ENCODE measurements at places on chromosomes 4 and X.

- DNase-seq, result no peak
These were observed 81.6 kb upstream of the HHIP start for GRCh38 chr4:144564358-144564757.

GRCh38 chr4:169998981-169999380 lies 27.2 kb downstream of the MFAP3L start:
- DNase-seq, result no peak

- no peak for DNase-seq
These were observed 45.2 kb downstream of the STARD8 start for GRCh38 chrX:68692651-68693050.

DNA sequence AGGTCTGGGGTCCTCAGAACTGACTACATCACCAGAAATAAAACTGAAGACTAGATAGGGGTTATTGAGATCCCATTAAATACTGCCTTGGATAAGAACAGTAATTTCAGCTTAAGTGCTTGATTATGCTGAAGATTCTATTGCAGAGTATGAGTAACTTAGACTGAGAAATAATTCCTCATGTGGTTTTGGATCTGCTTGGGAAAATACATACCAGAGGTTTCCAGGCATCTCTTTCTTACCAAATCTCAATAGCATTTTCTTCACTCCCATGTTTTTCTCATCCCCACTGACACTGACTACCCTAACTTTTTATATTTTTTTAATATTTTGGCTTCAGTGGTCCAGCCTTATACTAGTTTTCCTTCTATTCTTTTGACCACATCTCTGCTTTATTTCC lies 92.0 kb upstream of the TEX13D start:
- no peak for DNase-seq

DNA sequence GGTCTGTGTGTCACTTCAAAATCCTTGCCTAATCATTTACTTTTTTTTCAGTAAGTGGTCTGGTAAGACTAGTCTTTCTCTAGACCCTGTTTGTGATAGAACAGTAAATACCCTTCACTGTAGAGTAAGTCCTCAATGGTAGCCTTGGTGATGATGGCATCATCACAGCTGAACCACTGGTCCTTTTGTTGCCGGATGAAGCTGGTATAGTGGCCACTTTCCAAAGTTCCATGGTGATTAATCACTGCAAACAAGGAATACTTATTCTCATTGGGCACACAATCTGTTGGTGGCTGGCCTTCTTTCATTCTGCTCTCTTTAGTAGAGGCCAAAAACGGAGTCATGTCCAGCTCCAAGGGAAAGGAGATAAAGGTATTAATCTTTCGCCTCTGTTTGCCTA lies 2.9 kb downstream of the USP51 start:
- no peak for DNase-seq

GRCh38 chr4:42015438-42015837 lies 25.1 kb downstream of the SLC30A9 start:
- no peak for DNase-seq

GRCh38 chrX:75781611-75782010 lies 3.4 kb downstream of the MAGEE2 start:
- DNase-seq, result no peak

DNA sequence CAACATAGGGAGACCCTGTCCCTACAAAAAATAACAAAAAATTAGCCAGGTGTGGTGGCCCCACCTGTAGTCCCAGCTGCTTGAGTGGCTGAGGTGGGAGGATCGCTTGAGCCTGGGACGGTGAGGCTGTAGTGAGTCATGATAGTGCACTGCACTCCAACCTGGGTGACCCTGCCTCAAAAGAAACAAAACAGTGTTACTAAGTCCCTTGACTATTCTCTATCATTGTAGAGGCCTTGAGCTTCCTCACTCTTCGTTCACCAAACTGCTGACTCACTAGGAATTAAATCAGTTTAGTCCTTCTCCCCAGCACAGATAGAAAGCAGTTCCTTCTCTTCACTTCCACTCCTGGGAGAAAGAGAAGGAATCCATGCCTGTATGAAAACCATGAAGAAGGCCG lies 14.5 kb downstream of the CDS1 start:
- DNase-seq, result no peak

DNA sequence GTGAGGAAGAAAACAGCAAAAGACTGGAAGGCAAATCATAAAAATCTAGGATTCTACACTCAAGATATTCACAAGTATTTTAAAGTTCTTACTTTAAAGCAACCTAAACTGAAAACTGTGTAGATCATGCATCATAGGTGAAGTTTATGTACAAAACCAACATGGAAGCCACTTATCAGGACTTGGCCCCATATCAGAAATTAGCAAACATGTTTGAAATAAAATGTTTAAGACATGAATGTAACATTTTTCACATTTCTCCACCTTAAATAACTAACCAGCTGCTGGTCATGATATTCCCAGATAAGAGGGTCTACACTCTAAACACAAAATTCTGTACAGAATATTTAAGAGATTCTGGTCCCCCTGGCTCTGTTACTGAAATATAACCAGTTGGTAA lies 38.5 kb downstream of the APBB2 start:
- no peak for DNase-seq
